ENCODE measurements at places on chromosomes 6 and 20. TPM values are rescaled to one million over a fixed set of nuclear protein-coding genes. Genes with fewer than 3 reads are reported as not detected.
A peak's percentile ranks its signal among the peaks of the same experiment; 100 is the strongest.

- DNase-seq: no peak
Observed at GRCh38 chr20:48898210-48898609, 23.3 kb upstream of the ARFGEF2 start.

GRCh38 chr6:17771609-17772008 is 64.9 kb upstream of the NUP153 start:
- no peak for DNase-seq

DNA sequence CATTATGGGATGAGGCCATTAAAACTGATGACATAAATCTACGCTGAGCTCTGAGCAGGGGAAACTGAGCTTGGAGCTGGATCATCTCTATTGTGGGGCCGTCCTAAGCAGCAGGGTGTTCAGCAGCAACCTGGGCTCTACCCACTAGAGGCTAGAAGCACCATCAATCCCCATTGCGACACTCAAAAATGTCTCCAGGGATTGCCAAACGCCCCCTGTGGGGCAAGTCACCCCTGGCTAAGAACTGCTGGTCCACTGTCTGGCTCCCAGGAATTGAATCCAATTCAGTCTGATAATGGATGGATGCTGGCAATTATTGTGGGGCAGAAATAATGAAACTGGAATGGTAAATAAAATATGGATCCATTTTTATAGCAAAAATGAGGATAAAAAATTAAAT is 38.2 kb downstream of the PMEPA1 start:
- no peak for DNase-seq

DNA sequence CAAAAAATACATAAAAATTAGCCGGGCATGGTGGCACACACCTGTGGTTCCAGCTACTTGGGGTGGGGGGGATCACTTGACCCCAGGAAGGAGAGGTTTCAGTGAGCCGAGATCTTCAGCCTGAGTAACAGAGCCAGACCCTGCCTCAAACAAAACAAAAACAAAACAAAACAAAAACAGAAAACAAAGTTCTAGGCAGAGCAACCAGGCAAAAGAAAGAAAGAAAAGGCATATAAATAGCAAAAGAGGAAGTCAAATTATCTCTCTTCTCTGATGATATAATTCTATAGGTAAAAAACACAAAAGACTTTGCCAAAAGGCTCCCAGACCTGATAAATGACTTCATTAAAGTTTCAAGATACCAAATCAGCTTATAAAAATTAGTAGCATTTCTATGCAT is 446.9 kb downstream of the HAO1 start:
- no peak for DNase-seq

DNA sequence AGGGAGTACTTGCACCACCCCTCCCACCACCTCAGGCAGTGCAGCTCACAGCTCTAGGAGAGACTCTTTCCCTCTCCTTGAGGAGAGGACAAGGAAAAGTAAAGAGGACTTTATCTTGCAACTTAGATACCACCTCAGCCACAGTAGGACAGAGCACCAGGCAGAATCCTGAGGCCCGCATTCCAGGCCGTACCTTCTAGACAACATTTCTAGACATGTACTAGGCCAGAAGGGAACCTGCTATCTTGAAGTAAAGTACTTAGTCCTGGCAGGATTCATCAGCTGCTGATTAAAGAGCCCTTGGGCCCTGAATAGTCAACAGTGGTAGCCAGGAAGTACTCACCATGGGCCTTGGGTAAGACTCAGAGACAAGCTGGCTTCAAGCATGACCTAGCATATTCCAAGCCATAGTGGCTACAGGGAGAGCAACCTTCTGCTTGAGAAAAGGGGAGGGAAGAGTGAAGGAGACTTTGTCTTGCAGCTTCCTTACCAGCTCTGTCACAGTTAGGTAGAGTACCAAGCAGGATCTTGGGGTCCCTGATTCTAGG is 384.4 kb upstream of the RNF217 start:
- DNase-seq: no peak

DNA sequence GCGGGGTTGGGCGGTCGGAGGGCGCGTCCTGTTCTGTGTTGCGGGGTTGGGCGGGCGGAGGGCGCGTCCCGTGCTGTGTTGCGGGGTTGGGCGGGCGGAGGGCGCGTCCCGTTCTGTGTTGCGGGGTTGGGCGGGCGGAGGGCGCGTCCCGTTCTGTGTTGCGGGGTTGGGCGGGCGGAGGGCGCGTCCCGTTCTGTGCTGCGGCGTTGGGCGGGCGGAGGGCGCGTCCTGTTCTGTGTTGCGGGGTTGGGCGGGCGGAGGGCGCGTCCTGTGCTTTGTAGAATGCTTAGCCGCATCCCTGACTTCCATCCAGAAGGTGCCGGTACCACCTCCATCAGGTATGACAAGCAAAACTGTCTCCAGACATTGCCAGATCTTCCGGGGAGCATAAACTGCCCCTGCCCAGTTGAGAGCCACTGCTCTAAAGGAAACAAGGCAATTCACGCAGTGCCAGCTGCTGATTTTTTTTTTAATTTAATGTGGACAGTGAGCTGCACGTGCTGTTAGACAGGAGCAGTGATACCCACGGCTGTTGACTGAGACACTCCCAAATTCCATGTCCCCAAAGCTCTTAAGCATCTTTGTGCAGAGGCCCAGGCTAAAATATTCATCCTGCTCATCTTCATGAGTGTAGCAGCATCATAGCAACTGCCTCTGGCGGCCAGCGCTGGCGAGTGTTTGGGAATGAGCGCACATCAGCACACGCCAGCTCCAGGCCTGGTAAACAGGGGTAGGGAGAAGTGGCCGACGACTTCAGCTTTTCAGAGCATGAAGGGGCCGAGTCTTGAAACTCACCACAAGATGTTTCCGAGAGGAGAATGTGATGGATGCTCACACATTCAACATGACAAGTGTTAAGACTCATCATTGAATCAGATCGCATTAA is 284.4 kb upstream of the CDH4 start:
- DNase-seq: no peak

- DNase-seq: no peak
Observed at GRCh38 chr6:148799647-148800046, 52.8 kb downstream of the UST start.

DNA sequence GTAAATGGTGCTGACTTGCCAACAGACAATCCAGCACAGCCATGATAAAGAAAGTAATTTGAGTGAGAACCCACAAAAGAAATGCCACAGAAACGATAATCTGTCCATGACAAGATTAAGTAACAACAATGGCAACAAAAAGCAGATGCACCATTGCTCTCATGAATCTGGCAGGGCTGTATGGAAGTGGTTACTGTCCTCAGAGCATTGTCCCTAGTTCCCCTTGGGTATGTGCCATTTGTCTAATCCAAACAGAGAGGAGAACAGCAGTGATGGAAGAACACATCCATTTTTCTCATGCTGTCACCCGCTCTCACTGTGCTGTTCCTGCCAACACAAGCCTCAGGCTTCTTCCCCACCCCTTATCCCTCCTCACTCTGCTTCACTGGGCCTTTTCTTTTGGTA is 65.8 kb downstream of the REV3L start:
- DNase-seq: no peak

DNA sequence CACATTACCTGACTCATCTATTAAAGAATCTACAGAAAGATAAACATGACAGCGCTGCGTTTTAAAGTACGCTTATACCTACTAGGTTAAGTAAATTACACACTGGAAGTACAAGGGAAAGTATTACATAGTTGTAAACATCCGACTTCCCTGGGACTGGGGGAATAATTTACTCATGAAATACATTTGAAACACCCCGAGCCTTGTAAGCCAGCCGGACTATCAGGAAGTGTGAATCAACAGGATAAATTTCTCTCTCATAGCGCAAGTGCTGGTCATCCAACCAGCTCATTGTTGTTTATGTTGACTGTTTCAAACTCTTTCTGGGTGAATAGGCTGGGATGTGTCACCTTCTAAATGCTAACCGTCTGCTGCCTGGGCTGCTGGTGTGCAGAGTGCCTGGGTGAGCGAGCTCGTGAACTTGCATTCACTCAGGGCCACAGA is 4.9 kb downstream of the BMP6 start:
- DNase-seq: no peak

GRCh38 chr6:158545043-158545966 is 14.6 kb upstream of the TMEM181 start:
- DNase-seq: no peak

DNA sequence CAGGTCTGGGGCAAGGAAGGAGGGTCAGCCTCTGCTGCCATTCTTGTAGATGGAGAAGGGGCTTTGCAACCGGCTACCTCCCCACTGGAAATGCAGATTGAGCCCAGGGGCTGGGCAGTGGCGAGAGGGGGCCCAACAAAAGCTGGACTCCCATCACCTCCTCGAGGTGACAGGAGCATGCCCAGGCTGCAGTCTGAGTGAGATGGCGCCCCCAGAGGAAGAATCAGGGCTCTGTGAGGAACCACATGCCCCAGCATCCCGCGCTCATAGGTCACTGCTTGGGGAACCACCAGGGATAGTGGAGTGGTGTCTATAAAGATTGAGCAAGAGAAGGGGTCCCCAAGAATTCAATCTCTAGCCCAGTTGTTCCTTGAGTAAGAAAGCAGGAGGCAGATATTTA is 31.6 kb upstream of the NEDD9 start:
- DNase-seq: no peak

- DNase-seq: no peak
Observed at GRCh38 chr20:41161886-41162285, 24.5 kb downstream of the PLCG1 start.

DNA sequence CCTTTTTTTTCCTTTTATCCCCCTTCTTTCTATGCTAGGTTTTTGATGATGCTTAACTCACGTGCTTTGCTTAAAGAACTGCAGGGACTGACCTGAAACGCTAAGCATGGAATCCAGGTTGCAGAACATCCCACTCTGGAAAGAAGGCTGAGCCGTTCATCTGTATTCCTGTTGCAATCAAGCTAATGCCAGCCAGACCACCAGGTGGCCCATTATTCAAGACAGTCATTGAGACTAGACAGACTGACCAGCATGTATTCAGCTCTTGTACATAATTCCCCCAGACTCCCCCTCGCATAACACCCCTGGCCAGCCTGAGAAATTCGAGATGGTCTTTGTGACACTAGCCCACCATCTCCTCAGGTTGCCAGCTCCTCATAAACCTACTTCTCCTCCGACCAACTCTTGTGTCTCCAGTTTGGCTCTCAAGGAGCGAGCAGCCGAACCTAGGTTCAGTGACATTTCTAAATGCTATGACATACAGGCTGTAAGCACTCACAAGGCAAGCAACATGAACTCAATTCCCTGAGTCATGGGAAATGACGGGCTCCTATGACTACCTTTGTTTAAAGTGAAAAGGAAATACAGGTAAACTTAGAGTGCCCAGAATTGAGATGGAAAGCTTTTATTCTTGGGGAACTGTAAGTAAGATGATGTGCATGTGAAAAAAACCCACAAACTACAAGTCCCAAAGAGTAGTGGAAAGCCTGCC is 309.3 kb upstream of the CDYL start:
- no peak for DNase-seq

GRCh38 chr6:158475344-158476302 is 84.3 kb upstream of the TMEM181 start:
- DNase-seq: no peak

GRCh38 chr6:116018976-116019375 is 41.7 kb downstream of the FRK start:
- no peak for DNase-seq

- DNase-seq: no peak
Observed at GRCh38 chr6:117711369-117711768, 36.1 kb downstream of the NUS1 start.

DNA sequence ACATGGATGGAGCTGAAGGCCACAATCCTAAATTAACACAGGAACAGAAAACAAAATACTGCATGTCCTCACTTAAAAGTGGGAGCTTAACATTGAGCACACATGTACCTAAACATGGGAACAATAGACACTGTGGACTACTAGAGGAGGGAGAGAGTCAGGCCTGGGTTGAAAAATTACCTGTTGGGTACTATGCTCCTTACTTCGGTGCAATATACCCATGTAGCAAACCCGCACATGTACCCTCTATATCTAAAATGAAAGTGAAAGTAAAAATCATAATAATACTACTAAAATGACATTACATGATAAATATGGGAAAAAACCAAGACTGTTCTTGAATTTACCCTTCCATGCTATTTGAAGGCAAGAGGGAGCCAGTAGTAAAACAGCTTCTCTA is 1273.8 kb upstream of the ADGRB3 start:
- DNase-seq: no peak

- DNase-seq: no peak
Observed at GRCh38 chr20:48731536-48731935, 96.3 kb downstream of the PREX1 start.

DNA sequence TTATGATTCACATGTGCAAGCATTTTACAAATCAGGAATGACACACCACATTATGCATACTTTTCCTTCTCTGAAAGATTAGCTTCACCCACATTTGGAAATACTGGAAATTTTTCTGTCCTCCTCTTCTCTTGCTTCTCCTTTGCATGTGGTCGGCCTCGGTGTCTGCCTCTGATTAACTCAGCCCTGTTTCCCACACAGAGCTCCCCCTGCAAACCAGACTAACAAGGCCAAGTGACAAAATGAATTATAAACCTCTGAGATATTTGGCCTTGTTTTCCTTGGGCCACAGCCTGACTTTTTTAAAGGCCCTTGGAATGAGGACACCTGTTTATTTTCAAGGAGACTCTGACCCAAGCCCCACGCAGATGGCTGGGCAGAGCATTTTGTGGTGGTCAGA is 9.0 kb upstream of the CCN6 start:
- no peak for DNase-seq

DNA sequence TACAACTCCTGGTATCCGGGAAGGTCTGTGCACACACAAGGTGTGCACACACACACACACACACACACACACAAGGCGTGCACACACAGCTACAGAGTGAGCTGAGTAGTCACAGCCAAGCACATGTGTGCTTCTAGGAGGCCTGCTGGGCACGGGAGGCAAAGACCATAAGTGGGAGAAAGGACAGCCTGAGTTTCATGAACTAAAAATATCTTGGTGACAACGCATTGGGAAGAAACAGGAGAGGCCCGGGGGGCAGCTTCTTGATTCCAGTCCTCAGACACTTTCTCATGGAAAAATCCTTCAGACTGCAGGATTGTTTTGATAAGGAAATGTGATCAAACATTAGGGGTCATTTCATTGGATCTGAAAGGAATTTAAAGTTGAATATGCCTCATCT is 2.6 kb downstream of the TRAF3IP2 start:
- DNase-seq: no peak

- DNase-seq: no peak
Observed at GRCh38 chr6:33616113-33616512, 5.0 kb upstream of the ITPR3 start.

- DNase-seq: no peak
Observed at GRCh38 chr20:37315452-37316110, 26.1 kb downstream of the MANBAL start.

- DNase-seq: peak; percentile 79
Observed at GRCh38 chr6:44253307-44254101, 3.8 kb downstream of the SLC35B2 start.

Gene OPN5
- not detected for total RNA-seq

Gene WFDC2
- not detected for total RNA-seq

Gene RUNX2
- total RNA-seq: 19.2 TPM

Gene TFAP2C
- total RNA-seq: not detected

Gene HELZ2
- 90.7 TPM for total RNA-seq

Gene SYNE1
- total RNA-seq: 498 TPM

Gene SOX4
- total RNA-seq: 6.4 TPM

Gene PEX6
- 13.6 TPM for total RNA-seq

Gene RPS10
- 1,045 TPM for total RNA-seq

All from natural killer cell (primary cell).